ENCODE measurements at places on chromosomes 1 and 21.

DNA sequence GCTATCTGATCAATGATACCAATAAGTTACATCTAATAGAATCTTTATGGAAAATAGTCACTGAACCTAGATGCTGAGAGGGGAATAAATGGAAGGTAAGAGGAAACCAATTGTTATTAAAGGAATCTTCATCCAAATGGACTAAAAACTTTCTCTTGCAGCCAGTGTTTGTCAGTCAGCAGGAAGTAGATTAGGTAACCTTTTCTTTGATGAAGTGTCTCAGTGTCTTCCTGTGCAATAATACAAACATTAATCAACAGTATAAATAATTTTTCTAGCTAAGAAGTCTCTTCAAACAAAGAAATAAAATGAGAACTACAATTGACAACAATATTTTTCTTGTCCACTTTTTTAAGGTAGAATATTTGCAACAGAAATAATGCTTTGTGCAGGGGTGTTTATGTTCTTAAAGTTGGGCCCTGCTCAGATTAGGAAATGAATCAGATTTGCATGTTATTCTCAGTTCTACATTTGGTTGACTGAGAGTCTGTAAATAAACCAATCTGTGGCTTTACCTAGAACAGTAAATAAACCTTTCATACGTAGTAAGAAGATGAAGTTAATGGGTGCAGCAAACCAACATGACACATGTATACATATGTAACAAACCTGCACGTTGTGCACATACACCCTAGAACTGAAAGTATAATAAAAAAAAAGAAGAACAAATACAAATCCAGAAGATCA is 391.4 kb downstream of the MRPL39 start:
- no peak for DNase-seq

- DNase-seq, result no peak
Observed at GRCh38 chr1:20507248-20507563, 745 bp downstream of the MUL1 start.

DNA sequence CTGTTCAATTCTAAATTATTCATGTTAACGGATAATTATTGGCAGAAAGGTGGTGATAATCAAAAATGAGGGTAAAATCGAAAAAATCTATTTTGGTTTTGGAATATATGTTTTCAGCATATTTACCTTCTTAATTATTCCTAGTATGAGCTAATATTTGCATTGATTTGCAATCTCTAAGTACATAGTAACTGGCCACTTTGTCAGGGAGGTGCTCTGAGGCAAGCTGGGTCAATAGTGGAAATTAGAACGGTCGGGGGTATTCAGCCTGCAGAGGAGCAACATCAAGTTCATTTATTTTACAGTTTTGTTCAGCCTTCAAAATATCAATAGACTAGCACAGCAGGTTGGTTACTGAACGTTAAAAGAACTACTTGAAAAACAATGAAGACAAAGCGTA is 1.8 kb downstream of the OTUD7B start:
- no peak for DNase-seq

GRCh38 chr1:51750729-51751128 is 127.8 kb downstream of the NRDC start:
- DNase-seq, result no peak

DNA sequence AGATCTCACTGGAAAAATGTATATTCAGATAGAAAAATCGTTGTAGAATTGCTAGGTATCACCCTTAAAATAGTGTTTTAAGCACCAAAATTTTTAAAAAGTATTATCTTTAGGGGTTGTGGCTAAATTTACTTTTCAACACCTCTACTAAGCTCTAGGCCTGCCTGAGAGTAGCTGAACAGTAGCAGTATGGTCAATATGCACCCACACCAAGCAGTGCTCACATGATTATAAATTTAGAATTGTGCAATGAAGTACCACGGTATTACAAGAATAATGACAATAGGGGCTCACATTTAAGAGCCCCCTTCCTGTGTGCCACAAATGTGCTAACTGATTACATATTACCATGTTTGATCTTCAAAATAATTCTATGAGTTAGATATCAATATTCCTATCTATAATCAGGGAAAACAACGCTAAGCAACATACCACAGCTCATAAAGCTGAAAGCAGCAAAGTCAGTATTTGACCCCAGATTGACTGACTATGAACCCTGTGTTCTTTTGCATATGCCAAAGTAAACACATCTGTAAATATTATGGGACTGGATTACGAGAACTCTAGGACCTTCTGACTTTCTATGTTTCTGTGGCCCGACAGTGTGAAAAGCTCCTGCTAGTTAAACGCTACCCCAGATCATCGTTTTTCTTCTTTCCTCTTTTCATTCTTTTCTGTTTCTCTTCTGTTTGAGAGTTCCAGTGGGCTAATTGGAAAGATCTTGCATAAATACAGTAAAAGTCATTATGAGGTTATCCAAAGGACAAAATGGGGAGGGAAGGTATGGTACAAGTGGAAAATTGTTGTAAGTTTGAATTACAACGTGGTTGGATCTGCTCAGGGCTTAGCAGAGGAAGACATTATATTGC is 201.1 kb upstream of the C1orf87 start:
- no peak for DNase-seq

- no peak for DNase-seq
Observed at GRCh38 chr1:16296643-16297042, 55.6 kb downstream of the FBXO42 start.

GRCh38 chr1:5990913-5991312 is 1.3 kb downstream of the NPHP4 start:
- DNase-seq, result peak; percentile 59

DNA sequence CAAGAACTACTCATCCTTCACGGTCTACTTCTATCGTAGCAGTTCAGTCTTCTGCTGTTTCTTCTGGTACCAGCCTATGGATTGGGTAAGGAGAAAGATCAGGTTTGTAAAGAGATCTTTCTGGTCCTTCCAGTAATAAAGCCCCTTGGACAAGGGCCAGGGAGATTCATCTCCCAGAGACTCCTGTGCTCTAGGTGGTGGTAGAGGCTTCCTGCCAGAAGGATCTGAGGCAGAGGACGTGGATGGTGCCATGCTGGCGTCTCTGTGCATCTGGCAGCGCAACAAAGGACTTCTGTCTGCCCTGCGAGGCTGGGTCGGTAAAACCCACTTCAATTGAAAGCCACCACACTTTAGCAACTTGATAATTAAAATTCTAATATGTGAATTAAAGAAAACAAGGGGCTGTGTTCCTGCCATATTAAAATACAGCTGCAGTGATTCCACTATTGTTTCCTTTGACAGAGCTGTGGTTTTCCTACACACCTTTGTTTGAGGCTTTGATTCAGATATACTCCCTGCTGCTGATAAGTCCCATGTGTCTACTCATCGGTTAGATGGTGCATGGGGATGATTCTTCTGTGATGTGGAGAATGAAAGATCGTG is 73.6 kb downstream of the ROR1 start:
- no peak for DNase-seq

GRCh38 chr1:244861683-244862082 is 2.7 kb downstream of the HNRNPU start:
- peak; percentile 15 for DNase-seq

- no peak for DNase-seq
Observed at GRCh38 chr1:9111357-9111691, 17.6 kb downstream of the GPR157 start.

DNA sequence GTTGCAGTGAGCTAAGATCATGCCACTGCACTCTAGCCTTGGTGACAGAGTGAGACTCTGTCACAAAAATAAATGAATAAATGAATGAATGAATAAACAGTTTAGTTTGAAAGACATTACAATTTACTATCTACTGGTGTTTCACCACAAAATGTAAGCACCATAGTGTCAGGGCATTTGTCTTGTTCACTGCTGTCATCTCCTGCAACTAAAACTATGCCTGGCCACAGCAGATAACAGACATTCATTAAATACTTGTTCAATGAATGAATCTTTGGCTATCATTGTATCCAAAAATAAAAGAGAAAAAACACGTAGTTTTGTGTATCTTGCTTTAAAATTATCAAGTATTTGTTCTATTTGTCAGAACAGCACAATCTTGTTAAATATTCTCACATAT is 32.5 kb downstream of the SASS6 start:
- no peak for DNase-seq

GRCh38 chr1:30506291-30507015 is 216.9 kb downstream of the MATN1 start:
- DNase-seq, result no peak

- DNase-seq, result peak; percentile 76
Observed at GRCh38 chr1:165441166-165441880, 3.6 kb downstream of the RXRG start.

- no peak for DNase-seq
Observed at GRCh38 chr1:153763365-153764225, 11.6 kb upstream of the SLC27A3 start.

- DNase-seq, result peak; percentile 15
Observed at GRCh38 chr1:68230901-68231626, 1.3 kb downstream of the WLS start.

DNA sequence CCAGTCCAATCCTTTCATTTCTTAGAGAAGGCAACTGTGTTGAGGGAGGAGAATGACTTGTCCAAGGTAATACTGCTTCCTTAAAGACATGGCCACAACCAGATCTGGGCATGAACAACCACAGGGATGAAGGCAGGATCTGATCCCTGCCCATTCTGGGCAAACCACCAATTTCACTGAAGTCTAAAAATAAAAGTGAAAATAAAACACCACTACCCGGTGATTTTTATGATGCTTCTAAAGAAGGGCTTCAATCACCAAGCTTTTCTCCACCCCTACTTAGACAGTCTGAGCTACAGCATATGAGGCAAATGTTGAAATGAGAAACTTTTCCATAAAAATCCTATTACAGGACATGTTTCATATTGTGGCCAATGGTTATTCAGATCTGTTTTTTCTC is 133.0 kb downstream of the PTPN14 start:
- DNase-seq, result no peak

DNA sequence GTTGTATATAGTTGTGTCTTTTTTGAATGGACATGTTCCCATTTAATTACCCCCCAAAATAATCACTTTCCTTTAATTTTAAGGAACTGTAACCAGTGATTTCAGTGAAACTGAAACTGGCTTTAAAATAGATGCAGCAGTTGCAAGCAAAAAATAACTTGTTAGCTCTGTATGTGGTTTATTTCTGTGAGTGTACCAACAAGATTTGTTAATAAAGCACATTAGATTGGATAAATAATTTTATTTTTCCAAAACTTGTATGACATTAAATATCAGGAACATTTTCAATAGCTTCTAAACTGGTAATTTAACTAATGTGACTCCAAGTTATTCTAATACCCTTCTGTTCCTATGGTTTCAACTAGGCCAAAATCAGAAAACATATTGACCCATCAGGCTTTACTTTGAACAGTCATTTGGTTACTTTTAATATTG is 184.3 kb upstream of the CACYBP start:
- DNase-seq, result no peak

- no peak for DNase-seq
Observed at GRCh38 chr1:15988856-15989736, 13.2 kb upstream of the ZBTB17 start.

DNA sequence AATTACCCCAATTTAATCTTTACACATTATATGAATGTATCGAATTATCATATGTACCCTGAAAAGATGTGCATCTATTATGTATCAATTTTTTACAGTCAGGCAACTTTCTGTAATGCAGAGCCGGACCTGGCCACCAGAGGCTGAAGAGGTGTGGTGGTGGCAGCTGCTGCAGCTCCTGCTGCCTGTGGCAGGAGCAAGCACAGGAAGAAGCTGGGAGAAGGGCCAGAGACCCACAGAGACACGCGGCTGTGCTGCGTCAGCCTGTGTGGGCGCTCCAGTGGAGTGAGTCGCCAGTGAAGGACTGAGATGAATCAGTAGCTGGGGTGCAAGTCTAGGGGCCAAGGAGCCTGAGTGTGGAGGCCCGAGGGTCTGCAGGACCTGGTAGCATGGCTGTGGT is 74.3 kb upstream of the COG2 start:
- no peak for DNase-seq

- DNase-seq, result no peak
Observed at GRCh38 chr1:207919523-207920170, 8.7 kb upstream of the CD34 start.

DNA sequence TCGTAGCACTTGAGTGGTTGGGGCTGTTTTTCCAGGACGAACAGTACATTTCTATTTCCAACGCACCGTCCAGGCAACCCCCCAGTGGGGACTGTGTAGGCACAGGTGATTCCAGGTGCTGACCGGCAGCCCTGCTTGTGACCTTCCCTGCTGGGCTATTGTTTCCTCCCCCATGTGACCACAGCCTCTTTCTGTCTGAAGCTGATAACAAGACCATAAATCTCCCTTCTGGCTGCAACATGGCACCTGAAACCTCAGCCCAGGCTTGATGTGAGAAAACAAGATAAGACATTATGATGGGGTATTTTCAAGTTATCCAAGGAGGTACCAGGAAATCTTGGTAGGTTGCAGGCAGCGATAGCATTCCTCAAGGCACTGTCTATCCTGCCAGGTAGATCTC is 48.2 kb downstream of the HLX start:
- no peak for DNase-seq

DNA sequence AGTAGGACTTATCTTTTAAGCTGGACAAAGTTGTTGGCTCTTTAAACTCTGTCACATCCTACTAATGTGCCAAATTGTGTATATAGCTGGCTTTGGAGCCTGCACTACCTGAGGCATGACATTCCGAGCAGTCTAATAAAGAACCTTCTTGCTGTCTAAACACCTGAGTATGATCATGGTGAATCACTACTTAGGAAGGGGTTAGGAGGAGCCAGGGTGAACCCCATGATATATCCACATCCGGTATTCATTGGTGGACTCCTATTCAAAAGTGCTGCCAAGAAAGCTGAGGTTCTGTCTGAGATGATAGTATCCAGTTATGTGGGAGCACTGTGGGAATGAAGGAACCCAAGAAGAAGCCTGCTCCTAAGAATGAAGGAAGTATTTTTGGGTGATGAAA is 27.1 kb downstream of the CRNN start:
- no peak for DNase-seq

GRCh38 chr1:160030657-160031364 is 979 bp downstream of the PIGM start:
- DNase-seq, result peak; percentile 59

GRCh38 chr1:45543581-45544417 is 6.8 kb upstream of the AKR1A1 start:
- DNase-seq, result no peak

DNA sequence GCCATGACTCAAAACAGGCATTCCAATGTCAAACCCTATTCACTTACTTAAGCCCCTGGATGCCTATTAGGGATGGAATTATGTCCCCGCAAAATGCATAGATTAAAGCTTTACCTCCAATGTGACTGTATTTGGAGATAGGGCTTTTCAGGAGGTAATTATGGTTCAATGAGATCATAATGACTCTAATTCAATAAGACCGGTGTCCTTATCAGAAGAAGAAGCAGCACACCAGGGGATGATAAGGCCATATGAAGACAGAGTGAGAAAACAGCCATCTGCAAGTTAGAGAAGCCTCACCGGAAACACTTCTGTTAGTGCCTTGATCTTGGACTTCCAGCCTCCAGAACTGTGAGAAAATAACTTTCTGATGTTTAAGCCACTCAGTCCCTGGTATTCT is 1131.8 kb upstream of the TMPRSS15 start:
- no peak for DNase-seq

- no peak for DNase-seq
Observed at GRCh38 chr1:116463730-116464129, 90.7 kb downstream of the ATP1A1 start.

GRCh38 chr1:2279817-2280216 is 51.7 kb downstream of the SKI start:
- no peak for DNase-seq

GRCh38 chr1:17837233-17838030 is 82.3 kb downstream of the ACTL8 start:
- DNase-seq, result no peak

Measured in neural progenitor cell (in vitro differentiated cells).